GM12864 (cell line): ENCODE measurements at places on chromosomes 11 and 22.

DNA sequence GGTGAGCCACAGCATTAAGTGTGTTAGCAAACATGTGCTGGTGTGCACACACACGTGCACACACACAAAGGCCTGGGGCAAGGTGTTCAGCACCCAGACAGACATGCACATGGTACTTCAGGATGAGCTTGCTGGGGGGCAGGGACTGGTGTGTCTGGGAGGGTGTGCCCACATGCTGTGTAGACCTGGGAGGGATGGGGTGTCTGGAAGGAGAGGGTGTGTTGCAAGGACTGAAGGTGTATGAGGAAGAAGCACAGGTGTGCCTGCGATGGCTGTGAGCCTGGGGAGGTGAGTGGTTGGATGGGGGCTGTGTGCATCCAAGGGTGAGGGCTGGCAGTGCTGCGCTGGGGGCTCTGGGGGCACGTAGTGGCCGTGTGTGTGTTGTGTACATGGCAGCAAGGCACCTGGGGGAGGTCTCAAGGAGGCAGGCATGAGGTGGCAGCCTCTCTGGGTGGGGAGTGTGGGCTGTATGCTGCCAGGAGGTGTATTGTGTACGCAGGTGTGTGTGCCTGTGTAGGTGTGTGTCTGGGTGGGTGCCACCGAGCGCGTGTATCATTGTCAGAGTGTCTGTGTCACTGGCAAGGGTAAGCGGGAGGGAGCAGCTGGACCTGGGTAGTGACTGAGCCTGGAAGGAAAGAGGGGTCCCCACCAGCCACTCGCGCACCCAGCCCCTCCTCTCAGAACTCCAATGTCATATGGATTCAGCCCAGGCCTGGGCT, 2.2 kb downstream of the NRXN2 start:
- no peak for DNase-seq

GRCh38 chr11:133965031-133965601, 8.3 kb upstream of the IGSF9B start:
- no peak for DNase-seq

DNA sequence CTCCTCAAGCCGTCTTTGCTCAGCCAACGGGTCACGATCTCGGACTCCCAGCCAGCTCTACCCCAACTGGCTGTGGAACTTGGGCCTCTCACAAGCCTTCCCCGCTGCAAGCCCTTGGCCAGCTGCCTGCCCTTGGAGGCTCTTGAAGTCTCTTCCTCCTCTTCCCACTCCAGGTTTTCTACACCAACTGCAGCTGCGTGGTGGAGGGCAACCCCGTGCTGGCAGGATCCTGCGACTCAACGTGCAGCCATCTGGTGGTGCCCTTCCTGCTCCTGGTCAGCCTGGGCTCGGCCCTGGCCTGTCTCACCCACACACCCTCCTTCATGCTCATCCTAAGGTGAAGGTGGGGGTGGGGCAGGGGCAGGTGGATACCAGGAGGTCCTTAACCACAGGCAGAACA, 40.5 kb upstream of the TPBGL start:
- no peak for DNase-seq

- DNase-seq: no peak
Measured at GRCh38 chr11:68471360-68472340, 11.1 kb downstream of the PPP6R3 start.

DNA sequence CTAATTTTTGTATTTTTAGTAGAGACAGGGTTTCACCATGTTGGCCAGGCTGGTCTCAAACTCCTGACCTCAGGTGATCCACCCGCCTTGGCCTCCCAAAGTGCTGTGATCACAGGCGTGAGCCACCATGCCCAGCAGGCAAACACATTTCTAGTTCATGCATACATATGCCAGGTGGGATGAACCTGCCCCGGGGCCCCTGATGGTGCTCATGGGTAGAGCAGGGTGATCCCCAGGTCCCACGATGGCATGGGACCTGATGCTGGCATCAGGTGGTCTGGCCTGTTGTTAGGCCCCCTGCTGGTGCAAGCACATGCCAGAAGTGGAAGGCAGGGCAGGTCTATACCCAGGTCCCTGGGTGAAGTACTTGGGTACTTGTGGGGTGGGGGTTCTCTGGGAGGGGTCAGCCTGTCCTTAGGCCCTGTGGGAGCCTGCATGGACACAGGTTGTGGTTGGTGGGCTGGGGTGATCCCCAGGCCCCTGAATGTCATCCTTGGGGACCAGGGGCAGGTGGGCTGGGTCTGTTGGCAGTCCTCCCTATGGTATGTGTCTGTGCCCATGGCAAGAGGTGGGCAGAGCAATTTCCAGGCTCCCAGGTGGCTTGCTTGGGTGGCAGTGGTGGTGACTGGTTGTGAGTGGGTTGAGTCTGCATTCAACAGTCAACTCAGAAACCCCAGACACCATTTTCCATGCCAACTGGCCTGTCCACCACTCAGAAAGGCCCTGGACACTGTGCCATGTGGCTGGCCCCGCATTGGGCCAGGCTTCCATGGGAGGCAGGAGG, 9.6 kb upstream of the RGL4 start:
- no peak for DNase-seq

- DNase-seq: no peak
Measured at GRCh38 chr11:60842668-60843600, 1.0 kb downstream of the CCDC86 start.

GRCh38 chr22:42396621-42397331, 35.4 kb downstream of the NFAM1 start:
- no peak for DNase-seq

DNA sequence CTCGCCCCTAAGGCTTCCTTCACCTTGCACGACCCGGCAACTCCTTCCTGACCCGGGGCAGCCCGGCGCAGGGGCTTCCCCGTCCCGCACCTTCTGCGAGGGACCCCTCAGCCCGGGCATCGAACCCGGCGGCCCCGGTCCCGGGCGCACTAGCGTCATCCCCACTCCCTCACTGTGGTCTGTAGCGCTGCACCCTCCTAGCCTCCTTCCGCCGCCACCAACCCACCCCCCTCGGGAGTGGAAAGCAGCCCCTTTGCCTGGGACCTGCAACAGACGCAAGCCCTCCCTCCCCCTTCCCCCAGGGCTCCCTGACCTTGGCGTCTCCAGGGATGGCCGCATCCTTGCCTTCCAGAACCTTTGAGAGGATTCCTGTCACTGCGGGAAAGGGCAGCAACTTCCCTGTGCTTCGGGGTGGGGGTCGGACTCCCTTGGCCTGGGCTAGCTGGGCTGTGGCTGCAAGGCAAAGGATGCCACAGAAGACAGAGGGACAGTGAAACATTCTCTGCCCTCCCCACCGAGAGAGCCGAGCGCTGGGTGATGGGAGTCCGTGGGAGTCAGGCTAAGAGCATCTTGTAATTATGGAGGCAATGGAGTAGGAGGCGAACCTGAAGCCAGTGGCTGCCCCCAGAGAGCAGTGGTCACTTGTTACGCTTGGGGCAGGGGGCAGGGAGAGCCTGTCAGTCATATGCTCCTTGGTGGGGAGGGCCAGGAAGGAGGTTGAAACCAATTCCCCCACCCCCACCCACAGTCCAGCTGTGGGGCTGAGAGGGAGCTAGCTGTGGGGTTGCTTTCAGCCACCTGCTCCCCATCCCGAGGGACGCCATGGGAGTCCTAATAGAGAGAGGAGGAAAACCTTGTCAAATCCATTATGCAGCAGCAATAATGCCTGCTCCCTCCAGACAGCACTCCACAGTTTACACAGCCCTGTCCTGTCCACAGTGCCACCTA, 920 bp downstream of the TMEM132A start:
- DNase-seq: no peak

- no peak for DNase-seq
Measured at GRCh38 chr22:44360668-44361381, 48.1 kb upstream of the SHISAL1 start.

GRCh38 chr11:60971520-60971919, at the start of gene CD6:
Gene CD6 (plus strand): TSS chr11:60971680. CDS start chr11:60971866, 186 bp downstream.
- DNase-seq: no peak

DNA sequence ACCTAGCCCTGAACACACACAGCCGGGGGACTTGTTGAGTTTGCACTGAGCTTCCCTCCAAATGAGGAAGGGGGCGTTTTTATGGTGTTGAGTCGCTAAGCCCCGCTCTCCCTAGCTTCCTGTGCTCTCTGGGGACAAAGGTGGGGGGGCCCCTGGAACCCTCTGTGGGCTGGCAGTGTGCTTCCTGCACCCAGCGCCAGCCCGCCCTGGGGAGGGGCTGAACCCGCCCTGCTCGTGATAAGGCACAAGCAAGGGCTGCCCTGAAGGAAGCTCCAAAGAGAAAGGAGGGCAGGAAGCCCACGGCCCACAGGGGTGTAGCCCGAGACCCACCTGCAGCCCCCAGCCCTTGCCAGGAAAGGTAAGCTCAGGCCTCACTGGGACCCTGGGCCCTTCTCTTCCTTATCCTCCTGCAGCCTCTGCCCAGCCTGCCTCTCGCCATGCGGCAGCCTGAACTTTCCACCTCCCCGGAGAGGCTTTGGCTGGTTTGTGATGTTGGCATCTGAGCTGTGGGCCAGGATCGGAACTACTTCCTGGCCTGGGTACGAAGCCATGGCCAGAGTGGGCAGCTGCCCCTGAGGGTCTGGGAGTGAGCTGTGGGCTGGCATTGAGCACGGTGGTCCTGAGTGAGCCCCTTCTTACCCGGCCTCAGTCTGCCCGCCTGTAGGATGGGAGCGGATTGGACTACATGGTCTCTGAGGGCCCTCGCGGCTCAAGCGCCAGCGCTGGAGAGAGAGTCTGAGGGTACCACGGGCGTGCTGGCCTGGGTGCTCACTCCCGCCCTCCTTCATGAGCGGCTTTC, at the start of gene FERMT3:
Gene FERMT3, plus strand, starts transcription at position 265 of the 799 bp plus-strand sequence. CDS start 644 bp downstream, outside the sequence.
- DNase-seq: no peak

DNA sequence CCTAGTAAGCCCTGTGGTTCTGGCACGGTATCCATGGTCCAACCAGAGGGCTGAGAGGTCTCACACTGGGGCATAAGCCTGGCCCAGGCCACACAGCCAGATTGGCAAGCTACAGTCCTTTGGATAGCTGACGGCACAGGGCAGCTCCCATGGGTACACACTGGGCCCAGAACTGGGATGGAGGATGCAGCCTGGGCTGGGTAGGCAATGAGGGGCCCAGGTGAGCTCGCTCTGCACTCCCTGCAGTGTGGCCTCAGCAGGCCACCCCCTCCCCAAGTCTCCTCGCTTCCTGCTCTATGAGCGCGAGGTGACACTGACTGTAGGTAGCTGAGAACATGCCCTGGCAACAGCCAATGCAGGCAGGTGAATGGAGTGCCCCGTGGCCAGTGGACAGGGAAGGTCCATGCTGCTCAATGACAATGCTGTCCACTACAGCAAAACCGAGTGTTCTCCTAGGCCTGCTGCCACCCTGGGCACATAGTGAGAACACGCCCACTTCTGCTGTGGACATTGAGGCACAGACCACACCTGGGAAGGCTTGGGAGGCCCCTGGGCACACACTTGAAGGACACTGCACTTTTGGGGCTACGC, 3.8 kb downstream of the ARVCF start:
- no peak for DNase-seq

DNA sequence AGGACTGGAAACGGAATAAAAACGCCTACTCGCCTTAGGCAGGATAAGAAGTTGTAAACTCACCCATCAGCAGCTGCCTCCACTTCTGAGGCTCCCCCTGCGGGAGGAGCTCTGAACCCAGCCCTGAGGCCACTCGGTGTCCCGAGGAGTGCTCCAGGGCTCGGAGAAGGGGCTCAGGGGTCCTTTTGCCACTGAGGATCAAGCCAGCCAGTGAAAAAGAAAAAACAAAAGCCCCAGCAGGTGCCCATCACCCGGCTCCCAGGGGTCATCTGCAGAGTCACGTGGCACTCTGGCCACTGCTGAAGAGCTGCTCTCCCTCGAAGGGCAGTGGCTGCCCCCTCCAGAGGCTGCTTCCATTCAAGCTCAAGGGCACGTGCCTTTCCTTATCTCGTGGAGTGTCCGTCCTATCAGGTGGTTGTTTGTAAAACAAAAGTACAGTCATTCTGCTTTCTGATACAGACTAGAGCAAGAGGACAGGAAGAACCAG, 29.0 kb downstream of the NUP50 start:
- DNase-seq: no peak

GRCh38 chr11:12090761-12091258, 19.6 kb upstream of the MICAL2 start:
- DNase-seq: no peak

DNA sequence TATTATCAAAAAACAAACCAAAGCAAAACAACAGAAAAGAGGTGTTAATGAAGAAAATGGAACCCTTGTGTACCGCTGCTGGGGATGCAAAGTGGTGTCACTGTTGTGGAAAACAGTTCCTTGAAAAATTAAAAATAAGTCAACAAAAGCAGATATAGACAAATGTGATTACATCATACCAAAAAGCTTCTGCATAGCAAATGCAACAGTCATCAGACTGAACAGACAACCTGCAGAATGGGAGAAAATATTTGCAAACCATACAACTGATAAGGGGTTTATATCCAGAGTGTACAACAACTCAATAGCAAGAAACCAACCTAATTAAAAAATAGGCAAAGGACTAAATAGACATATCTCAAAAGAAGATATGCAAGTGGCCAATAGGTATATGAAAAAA, 22.9 kb upstream of the CARS1 start:
- no peak for DNase-seq

DNA sequence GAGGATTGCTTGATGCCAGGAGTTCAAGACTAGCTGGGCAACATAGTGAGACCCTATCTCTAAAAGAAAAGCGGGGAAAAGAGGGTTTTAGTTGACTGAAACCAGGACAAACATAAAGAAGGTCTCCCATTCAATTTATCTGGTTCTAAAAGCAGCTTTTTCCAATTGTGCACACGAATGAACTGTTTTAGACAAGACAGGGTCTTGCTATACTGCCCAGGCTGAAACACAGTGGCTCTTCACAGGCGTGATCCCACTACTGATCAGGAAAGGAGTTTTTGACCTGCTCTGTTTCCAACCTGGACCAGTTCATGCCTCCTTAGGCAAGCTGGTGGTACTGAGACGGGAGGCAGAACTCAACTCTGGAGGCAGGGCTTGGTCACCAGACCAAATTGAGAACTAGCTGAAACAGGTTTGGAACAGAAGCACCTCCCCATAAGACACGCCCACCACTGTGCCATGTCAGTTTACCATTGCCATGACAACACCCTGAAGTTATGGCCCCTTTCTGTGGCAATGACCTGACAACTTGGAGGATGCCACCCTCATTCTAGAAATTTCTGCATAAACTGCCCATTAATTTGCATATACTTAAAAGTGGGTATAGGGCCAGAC, 2.8 kb upstream of the NUCB2 start:
- DNase-seq: no peak

- DNase-seq: no peak
Measured at GRCh38 chr11:134481933-134482527, 70.0 kb upstream of the B3GAT1 start.

DNA sequence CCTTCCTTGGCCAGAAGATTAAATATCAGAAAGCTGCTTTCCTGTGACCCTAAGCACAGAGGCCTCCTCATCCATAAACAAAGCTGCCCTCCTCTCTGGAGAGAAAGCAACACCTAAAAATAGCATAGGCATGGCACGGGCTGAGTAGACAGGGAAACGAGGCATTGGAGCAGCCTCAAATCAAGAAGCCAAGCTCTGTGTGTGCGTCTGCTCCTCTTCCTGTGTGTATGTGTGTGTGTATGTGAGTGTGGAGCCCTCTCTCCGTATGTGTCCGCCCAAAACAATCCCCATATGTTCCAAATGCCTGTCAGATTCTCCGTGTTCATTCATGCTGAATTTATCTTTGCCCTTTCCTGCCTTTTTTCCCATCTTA, 24.0 kb downstream of the KCNJ5 start:
- DNase-seq: no peak
